ENCODE measurements at places on chromosomes 6 and 20. TPM values are rescaled to one million over a fixed set of nuclear protein-coding genes. Genes with fewer than 3 reads are reported as not detected.

PACSIN1 gene
- 0.47 TPM for total RNA-seq

OXT gene
- not detected for total RNA-seq

PRKN gene
- 7.0 TPM for total RNA-seq

NKAIN2 gene
- 0.56 TPM for total RNA-seq

ANKRD66 gene
- not detected for total RNA-seq

TRAPPC3L gene
- not detected for total RNA-seq

GINM1 gene
- 11.2 TPM for total RNA-seq

EPHA7 gene
- total RNA-seq: 3.6 TPM

BICRAL gene
- 11.0 TPM for total RNA-seq

DNA sequence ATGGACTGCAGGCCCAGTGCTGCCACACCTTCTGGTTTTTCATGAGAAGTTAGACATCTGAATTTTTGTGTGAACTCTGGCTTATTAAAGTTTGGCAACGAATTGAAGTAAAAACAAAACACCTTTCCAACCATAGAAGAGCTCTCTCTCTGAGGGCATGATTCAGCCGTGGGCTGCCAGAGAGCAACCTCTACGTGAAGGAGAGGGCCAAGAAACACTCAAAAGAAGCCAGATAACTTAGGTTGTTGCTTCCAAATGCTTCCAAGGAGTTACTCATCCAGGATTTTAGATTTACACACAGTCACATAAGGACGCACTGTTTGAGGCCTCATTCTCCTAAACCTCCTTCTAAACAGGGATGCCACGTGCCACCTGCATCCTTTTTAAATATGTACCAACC, 65.5 kb downstream of the NRN1 start:
- peaks cover 1% of the 10 kb centered on the region for H3K27me3 ChIP-seq
- no peak overlapping the region for H3K27ac ChIP-seq
- H3K4me3 ChIP-seq: no peak overlapping the region
- no peak for DNase-seq
- H3K4me1 ChIP-seq: peaks cover 14% of the 10 kb centered on the region
- H3K36me3 ChIP-seq: peaks cover 17% of the 10 kb centered on the region

DNA sequence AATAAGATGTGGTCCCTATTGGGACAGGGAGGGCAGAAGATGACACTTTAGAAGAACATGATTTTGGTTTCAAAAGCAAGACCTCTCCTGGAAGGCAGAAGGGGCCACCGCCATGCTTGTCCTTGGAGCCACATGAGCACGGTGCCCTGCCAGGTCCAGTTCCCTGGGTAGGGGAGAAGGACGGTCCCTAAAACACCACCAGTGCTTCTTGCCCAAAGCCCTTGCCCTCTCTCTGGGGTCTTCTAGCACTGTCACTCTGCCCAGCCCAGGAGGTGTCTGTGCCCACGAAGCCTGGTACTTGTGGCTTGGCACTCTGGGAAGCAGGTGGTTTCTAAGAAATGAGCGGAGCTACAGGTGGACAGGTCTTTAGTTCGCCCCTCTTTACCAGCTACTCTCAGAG, 46.0 kb downstream of the PLCG1 start:
- no peak overlapping the region for H3K4me3 ChIP-seq
- peaks cover 3% of the 10 kb centered on the region for H3K4me1 ChIP-seq
- DNase-seq: no peak

DNA sequence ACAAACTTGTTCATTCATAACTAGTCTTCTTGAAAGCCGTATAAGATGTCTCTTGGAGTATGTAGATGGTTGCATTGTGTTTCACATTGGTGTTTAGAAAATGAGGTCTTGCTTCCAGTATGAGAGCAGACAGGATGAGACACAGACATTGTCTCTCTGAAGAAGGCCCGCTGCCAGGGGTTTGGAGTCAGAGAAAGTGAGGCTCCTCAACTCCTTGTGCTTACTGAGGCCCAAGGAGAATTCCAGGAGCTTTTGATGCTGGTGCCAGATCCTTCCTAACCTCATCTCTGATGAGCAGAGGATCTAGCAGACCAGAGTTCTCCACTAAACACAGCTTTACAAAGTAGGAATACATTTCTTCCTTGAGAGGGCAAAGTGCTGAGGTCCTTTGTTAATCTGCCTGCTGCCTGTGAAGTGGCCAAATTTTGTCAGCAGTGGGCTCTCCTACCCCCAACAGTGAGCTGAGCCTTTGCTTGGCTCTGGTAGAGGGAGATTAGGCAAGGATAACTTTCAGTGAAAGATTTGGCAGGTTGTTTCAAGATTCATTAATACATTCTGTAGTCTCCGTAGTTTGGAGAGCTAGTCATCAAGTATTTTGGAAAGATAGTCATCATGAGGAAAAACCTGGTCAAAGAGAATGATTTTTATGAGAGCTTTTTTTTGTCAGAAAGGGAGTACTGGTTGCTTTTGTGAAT, 9.7 kb downstream of the MAPRE1 start:
- peaks cover 35% of the 10 kb centered on the region for H3K36me3 ChIP-seq
- H3K27ac ChIP-seq: no peak overlapping the region
- H3K4me1 ChIP-seq: peaks cover 4% of the 10 kb centered on the region

DNA sequence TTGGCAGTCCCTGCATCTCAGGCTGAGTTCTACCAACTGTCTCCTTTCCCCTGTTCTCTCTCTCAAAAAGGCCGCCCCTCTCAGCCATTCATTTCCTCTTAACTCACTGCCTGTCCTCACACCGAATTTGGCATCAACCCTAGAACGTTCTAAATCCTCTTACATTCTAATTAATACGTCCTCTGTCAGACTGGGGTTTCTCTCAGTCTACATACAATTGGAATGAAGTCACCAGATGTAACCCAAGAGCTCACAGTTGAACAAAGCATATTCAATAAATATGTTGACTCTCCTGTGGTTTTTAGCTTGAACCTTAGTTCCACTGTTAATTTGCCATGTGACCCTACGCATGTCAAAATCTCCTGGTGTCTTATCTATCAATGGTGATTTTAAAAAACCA, 269.6 kb downstream of the CLIC5 start:
- no peaks in the 10 kb centered on the region for H3K36me3 ChIP-seq
- H3K27me3 ChIP-seq: no peaks in the 10 kb centered on the region
- no peak overlapping the region for H3K27ac ChIP-seq
- DNase-seq: no peak
- no peak overlapping the region for H3K4me3 ChIP-seq

GRCh38 chr20:50470264-50470858, 39.8 kb upstream of the PTPN1 start:
- H3K36me3 ChIP-seq: no peaks in the 10 kb centered on the region
- no peak for DNase-seq
- no peak overlapping the region for H3K4me3 ChIP-seq
- H3K27ac ChIP-seq: no peak overlapping the region
- no peaks in the 10 kb centered on the region for H3K27me3 ChIP-seq

- H3K27ac ChIP-seq: no peak overlapping the region
- DNase-seq: no peak
- peaks cover 2% of the 10 kb centered on the region for H3K27me3 ChIP-seq
- no peaks in the 10 kb centered on the region for H3K36me3 ChIP-seq
- no peak overlapping the region for H3K4me3 ChIP-seq
Observed at GRCh38 chr20:46468508-46468907, 44.9 kb downstream of the ZNF334 start.

DNA sequence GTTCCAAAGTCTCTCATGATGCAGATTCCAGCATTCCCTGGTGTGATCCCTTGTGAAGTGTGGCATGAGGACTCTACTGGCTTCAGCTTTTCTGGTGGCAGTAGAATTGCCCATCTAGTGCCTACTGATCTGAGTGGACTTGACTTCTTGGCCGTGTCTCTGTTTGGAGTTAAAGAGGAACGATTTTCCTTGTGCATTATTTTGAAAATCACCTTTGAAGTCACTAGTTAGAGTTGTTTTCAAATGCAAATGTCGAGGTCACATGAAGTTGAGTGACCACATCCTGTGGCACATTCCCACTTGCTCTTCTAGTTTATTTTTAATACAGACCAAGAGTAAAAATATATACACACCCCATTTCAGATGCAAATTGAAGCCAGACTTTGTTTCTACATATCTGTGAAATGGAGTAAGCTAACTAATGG, 270.7 kb upstream of the TAB2 start:
- no peaks in the 10 kb centered on the region for H3K36me3 ChIP-seq
- H3K4me1 ChIP-seq: peaks cover 3% of the 10 kb centered on the region
- no peak overlapping the region for H3K4me3 ChIP-seq
- DNase-seq: no peak
- no peak overlapping the region for H3K27ac ChIP-seq

DNA sequence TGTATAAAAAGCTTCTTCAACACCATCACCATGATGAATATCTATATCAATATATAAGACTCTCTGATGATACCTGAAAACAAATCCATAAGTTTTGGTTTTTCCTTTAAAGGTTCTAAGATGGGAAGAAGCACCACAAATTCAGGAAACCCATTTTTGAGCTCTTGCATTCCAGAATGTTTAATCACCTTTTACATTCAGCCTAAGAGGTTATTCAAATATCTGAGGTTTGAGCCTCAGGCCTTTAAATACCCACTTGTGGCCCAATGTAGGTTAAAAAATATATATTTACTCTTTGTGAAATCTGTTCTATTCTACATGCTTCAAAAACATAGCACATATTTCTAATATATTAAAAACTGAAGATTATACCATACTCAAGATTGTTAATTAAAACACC, 17.6 kb downstream of the HDAC2 start:
- peaks cover 4% of the 10 kb centered on the region for H3K27me3 ChIP-seq
- no peak overlapping the region for H3K4me3 ChIP-seq
- H3K27ac ChIP-seq: no peak overlapping the region
- peaks cover 4% of the 10 kb centered on the region for H3K4me1 ChIP-seq
- no peaks in the 10 kb centered on the region for H3K36me3 ChIP-seq
- no peak for DNase-seq

DNA sequence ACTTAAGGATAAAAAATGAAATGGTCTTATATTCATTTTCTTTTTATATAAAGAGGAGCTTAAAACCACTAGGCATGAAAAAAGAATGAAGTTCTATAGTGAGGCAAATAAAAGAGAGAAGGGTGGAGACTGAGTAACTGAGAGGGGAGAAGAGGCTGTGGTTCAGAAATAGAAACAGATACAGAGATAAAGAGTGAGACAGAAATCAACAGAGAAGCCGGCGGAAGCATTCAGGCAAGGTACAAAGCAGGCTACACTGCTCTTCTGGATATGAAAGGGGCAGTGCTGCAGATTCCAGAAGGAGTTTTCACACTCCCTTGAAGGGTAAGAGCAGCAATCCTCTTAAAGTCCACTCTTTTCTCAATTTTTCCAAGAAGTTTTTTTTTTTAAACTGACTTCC, 29.9 kb downstream of the NFATC2 start:
- peaks cover 8% of the 10 kb centered on the region for H3K4me1 ChIP-seq
- H3K36me3 ChIP-seq: peaks cover 10% of the 10 kb centered on the region
- peaks cover 6% of the 10 kb centered on the region for H3K27me3 ChIP-seq
- H3K4me3 ChIP-seq: no peak overlapping the region
- H3K27ac ChIP-seq: no peak overlapping the region

- peaks cover 4% of the 10 kb centered on the region for H3K4me1 ChIP-seq
- DNase-seq: no peak
- peaks cover 47% of the 10 kb centered on the region for H3K27me3 ChIP-seq
- H3K36me3 ChIP-seq: no peaks in the 10 kb centered on the region
- H3K27ac ChIP-seq: no peak overlapping the region
Observed at GRCh38 chr6:10421921-10422736, 7.3 kb upstream of the TFAP2A start.

- H3K36me3 ChIP-seq: no peaks in the 10 kb centered on the region
- H3K4me1 ChIP-seq: peaks cover 20% of the 10 kb centered on the region
- peaks cover 2% of the 10 kb centered on the region for H3K27me3 ChIP-seq
- no peak overlapping the region for H3K4me3 ChIP-seq
- peak; percentile 78 for DNase-seq
Observed at GRCh38 chr20:39874049-39874893, 814.8 kb downstream of the MAFB start.

DNA sequence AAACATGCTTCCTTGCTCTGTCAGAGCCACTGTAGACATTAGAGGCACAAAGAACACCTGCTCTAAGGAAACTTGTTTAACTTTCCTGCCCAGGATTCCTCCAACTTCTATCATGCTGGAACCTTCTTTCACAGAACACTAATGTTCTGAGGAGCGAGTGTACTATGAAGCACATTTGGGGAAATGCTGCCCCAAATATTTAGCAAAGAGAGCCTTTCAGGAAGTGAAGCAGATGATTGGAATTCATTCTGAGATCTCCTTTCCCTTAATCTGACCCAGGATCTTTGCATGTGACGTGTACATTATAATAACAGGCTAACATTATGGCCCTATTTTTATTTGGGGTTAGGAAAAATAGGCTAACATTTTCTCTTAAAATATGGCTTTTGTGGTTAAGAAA, 21.0 kb upstream of the FYN start:
- no peak overlapping the region for H3K27ac ChIP-seq
- H3K4me3 ChIP-seq: no peak overlapping the region
- peaks cover 1% of the 10 kb centered on the region for H3K27me3 ChIP-seq
- no peak for DNase-seq
- H3K4me1 ChIP-seq: peaks cover 14% of the 10 kb centered on the region
- no peaks in the 10 kb centered on the region for H3K36me3 ChIP-seq

GRCh38 chr20:58976061-58976730, 4.9 kb upstream of the NELFCD start:
- no peak for DNase-seq
- H3K4me1 ChIP-seq: no peaks in the 10 kb centered on the region
- no peak overlapping the region for H3K4me3 ChIP-seq

GRCh38 chr6:55011034-55011433, 163.3 kb upstream of the HCRTR2 start:
- H3K36me3 ChIP-seq: peaks cover 6% of the 10 kb centered on the region
- H3K27me3 ChIP-seq: no peaks in the 10 kb centered on the region
- H3K27ac ChIP-seq: no peak overlapping the region
- DNase-seq: no peak
- peaks cover 3% of the 10 kb centered on the region for H3K4me1 ChIP-seq

GRCh38 chr20:49622243-49622642, 54.3 kb upstream of the PTGIS start:
- H3K4me1 ChIP-seq: peaks cover 4% of the 10 kb centered on the region
- no peak for DNase-seq
- no peak overlapping the region for H3K4me3 ChIP-seq
- H3K36me3 ChIP-seq: peaks cover 8% of the 10 kb centered on the region
- peaks cover 2% of the 10 kb centered on the region for H3K27me3 ChIP-seq

DNA sequence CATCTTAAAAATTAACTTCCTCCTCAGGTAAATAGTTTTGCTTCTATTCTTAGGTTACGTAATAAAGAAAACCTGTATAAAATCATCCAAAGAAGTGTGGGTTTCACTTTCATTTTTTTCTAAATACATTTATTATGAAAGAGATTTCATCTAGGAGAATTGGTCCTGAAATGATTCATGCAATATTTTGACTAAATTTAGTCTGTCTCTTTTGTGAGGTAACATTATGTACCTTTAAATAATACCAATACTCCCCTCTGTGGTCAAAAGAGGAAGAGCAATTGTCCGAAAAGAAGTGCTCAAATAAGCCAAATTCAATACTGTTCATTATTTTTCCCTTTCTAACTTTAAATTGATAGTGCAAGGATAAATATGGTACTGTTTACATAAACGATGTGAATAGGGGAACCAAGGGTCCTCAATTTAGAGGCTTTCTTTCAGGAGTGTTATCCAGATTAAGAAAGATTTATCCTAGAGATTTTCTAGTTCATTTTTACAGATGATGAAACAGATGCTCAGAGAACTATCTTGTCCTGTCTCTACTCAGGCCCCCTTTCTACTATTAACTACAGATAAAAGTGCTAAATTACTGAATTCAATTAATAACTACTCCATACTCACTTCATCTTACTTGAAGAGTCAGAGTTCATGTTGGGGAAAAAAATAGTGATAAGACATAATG, 26.2 kb downstream of the CYP39A1 start:
- H3K4me1 ChIP-seq: no peaks in the 10 kb centered on the region
- DNase-seq: no peak
- H3K27me3 ChIP-seq: no peaks in the 10 kb centered on the region
- H3K27ac ChIP-seq: no peak overlapping the region

Measured in glutamatergic neuron (in vitro differentiated cells).